Progenitor cell of endocrine pancreas (in vitro differentiated cells): ENCODE measurements at places on chromosomes 12 and 14.
A peak's percentile ranks its signal among the peaks of the same experiment; 100 is the strongest.

- peak; percentile 76 for DNase-seq
These were observed 894 bp downstream of the KRT8 start for GRCh38 chr12:52903855-52904508.

DNA sequence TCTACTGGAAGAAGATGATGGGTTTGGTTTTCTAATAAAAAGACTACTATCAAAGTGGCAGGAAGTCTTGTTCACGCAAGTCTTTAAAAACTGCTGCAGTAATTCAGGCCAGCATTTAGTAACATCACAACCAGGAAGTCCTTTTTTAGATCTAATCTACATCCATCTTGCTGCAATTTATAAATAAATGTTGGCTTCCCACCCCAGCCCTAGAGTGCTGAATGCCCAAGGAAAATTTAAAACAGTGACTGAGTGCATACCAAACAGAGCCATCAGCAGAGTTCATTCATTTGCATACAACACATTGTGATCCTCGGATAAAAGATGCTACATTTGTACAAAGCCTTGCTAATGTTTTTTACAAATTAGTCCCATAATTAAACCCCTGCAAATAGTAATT lies 72.1 kb downstream of the PHLDA1 start:
- DNase-seq: no peak

GRCh38 chr12:34204830-34205285 lies 182.6 kb downstream of the ALG10 start:
- no peak for DNase-seq

DNA sequence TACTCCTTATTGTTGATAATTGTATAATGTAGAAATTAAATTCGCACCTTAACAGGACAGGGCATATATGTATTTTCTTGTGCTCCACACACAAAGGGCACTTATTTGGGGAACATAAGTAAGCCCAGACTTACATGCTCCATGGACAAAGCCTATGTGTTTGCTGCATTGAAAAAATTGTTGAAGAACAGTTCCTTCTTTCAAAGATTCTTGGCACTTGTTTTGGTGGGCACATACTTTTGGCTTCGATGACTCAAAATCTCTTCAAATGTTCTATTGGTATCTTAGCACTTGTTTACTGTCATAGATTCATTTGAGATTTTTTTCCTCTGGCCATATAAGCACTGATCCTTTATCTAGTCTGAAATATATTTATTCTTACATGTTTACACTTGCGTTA lies 1.4 kb upstream of the MAP4K5 start:
- DNase-seq: no peak

DNA sequence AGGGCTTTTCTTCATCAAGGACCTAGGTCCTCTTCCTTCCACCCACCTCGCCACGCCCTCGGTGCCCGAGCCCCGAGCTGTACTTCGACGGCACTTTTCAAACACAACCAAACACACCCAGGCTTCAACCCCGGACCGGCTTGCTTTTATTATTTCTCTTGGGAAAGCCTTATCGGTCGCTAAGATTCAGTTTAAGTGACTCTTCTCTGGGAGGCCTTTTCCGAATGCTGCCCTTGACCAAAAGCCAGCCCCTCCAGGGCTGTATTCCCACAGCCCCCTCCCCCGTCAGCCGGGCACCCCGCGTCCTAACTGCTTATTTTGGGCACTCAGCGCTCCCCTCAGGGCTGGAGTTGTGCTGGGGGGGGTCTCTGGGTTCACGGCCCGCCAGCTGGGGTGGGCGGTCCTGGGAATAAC lies 644 bp upstream of the PPP4R4 start:
- DNase-seq: no peak

DNA sequence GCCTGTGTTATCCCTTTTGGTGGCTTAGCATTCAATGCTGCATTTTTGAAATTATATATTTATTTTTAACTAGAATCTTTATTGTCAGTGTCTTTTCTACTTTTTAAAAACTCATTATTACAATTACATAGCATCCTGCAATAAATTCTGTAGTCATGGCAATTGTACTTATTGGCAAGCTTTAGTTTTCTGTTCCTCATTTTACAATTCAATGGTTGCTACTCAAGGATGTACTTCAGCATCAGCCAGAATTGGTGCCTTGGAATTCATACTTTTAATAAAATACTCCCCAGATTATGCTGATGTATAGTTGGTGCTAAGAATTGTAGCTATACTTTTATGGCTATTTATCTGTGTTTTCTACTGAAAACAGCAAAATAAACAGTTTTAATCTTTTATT lies 1756.8 kb upstream of the SEL1L start:
- DNase-seq: no peak
